ENCODE measurements at places on chromosomes 2 and 18. TPM values are rescaled to one million over a fixed set of nuclear protein-coding genes. Genes with fewer than 3 reads are reported as not detected.

The LRRTM4 gene
- total RNA-seq, result 3.3 TPM

The CMPK2 gene
- total RNA-seq, result 3.4 TPM

The AFTPH gene
- 26.6 TPM for total RNA-seq

The MDH1B gene
- 2.8 TPM for total RNA-seq

The NMUR1 gene
- total RNA-seq, result not detected

The DOK6 gene
- total RNA-seq, result 7.0 TPM
